Brain pericyte (primary cell): ENCODE measurements at places on chromosomes 12 and 14.

- no peak for DNase-seq
Measured at GRCh38 chr12:75478116-75478794, 2.3 kb upstream of the GLIPR1 start.

GRCh38 chr12:46503637-46504175 lies 131.1 kb upstream of the SLC38A2 start:
- DNase-seq = no peak

- DNase-seq = no peak
Measured at GRCh38 chr12:56188131-56188777, 1.0 kb downstream of the SMARCC2 start.

DNA sequence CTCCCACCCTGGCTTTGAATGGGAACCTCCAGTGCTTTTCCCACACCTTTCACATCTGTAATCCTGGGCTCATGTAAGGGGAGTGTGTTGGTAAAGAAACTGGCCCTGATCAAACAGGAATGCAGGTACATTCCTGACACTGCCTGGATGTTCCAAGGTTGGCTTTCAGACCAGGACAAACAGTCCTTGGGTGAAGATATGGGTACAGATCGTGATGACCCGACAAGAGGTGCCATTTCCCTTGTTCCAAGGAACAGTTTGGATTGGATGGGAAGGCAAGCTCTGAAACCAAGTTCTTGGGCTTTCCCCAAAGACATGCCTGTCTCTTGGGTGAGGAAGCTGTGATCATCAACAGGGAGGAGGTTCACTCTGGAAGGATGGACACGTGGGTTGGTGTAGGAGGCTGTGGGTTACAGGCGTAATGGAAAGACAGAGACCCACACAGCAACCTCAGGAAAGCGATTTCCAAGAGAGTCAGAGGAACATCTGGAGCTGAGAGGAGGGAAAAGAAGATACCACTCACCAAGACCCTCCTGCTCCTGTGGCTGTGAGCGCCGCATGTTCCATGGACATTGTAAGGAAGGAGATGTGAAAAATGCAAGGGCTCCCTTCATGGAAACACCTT lies 26.4 kb downstream of the VDR start:
- no peak for DNase-seq

GRCh38 chr12:122850695-122851350 lies 15.6 kb downstream of the HIP1R start:
- no peak for DNase-seq

DNA sequence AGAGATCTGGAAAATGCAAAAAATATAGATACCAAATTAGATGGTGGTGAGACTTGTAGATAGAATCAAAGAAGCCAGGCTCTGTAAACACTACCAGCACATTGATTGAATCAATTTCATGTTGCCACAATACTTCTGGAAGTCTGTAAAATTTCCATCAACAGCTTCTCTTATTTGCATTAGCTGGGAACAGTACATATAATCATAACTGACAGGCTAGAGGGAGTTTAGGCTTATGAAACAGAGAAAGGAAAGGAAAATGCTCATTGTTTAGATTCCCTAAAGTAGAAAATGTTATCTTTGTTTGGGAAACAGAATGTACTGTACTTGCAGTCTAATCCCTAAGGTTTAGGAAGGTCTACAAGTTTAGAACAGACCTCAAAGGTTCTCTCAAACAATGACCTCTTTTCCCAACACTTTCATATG lies 335.2 kb downstream of the CEP128 start:
- DNase-seq = no peak

DNA sequence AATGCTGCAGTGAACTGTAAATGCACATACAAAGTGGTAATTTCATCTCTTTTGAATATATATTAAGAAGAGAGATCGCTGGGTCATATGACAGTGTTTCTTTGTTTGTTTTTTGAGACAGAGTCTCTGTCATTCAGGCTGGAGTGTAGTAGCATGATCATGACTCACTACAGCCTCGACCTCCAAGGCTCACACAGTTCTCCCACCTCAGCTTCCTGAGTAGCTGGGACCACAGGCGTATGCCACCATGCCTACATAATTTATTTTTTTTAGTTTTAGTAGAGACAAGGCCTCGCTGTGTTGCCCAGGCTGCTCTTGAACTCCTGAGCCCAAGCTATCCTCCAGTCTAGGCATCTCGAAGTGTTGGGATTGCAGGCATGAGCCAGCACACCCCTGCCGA lies 62.4 kb upstream of the ACSS3 start:
- DNase-seq = no peak

GRCh38 chr12:66387117-66387516 lies 84.8 kb downstream of the HELB start:
- DNase-seq = no peak

DNA sequence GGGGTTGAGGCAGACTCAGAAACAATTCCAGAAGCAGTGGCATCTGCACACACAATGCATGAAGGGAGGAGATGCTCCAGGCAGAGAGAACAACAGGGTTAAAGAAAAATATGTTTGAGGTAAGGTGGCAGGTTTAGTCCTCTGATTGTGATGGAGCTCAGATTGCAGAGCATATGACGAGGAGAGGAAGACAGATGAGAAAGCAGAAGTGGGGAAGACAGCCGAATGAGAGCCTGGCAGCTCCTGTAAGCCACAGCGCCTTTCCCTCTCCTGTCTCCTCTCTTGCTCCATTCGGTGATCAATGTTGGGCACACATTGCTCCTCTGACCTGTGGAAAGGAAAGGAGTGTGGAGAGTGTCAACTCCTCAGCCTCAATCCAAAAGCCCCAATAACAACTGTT lies 372.2 kb downstream of the GXYLT1 start:
- DNase-seq = no peak

DNA sequence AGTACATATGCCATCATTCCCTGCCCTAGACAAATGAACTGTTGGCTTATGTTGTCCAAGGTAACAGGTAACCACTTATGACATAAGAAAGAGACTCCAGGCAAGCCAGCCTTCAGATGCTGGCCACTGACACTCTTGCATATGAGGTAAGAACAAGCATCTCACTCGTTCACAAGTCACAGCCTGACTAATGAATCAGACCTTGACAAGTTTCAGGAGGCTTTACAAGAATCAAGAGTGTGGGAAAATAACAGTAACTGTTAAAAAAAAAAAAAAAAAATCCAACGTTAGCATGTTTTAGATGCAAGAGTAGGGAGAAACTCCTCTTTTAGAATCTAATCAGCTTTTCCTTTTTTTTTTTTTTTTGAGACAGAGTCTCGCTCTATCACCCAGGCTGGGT lies 40.7 kb downstream of the ZFYVE1 start:
- no peak for DNase-seq

GRCh38 chr14:105333613-105334364 lies 19.2 kb downstream of the PACS2 start:
- DNase-seq = no peak

- no peak for DNase-seq
Measured at GRCh38 chr12:52248541-52249461, 15.8 kb downstream of the KRT7 start.

- DNase-seq = no peak
Measured at GRCh38 chr12:110585231-110585799, 2.2 kb upstream of the PPTC7 start.

DNA sequence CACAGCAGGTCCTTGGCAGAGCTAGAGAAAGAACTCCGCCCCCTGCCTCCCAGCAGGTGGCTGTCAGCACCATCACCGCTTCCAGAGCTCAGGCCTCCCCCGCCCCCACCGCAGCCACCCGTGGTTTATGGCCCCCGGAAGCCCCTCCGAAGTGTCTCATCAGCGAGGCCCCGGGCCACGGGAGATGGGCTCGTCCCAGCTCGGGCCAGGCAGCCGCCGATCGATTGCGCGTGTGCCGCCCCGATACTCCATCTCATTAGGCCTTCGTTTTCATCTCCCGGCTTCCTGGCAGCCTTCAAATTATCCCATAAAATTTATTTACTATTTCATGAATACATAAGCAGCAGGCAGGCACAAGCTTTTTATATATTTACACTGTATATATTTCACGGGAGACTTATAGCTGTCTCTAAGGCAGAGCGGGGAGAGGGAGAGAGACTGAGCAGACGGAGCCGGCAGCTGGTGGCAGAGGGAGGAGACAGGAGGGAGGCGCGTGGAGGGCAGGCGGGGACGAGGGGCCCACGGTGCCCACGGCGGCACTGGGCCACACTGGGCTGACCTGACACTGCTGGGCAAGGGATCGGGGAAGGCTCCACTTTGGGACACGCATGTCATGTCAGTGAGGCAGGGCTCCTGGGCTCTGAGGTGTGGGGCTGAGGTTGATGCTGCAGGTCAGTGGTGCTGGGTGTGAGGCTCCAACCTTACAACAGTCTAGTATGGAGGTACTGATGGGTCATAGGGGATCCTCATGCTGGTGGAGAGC lies 241.2 kb downstream of the RBM19 start:
- no peak for DNase-seq

GRCh38 chr14:64444984-64445845 lies 20.1 kb upstream of the AKAP5 start:
- DNase-seq = no peak

DNA sequence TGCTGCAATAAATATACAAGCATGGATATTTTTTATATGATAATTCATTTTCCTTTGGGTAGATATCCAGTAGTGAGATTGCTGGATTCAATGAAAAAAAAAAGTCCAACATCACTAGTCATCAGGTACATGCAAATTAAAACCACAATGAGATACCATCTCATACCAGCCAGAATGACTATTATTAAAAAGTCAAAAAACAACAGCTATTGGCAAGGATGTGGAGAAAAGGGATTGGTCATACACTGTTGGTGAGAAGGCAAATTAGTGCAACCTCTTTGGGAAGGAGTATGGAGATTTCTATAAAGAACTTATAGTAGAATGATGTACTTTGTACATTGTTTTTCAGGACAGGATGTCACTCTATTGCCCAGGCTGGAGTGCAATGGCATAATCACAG lies 531.2 kb upstream of the MGAT4C start:
- no peak for DNase-seq

GRCh38 chr12:121026274-121027045 lies 10.2 kb upstream of the C12orf43 start:
- no peak for DNase-seq

DNA sequence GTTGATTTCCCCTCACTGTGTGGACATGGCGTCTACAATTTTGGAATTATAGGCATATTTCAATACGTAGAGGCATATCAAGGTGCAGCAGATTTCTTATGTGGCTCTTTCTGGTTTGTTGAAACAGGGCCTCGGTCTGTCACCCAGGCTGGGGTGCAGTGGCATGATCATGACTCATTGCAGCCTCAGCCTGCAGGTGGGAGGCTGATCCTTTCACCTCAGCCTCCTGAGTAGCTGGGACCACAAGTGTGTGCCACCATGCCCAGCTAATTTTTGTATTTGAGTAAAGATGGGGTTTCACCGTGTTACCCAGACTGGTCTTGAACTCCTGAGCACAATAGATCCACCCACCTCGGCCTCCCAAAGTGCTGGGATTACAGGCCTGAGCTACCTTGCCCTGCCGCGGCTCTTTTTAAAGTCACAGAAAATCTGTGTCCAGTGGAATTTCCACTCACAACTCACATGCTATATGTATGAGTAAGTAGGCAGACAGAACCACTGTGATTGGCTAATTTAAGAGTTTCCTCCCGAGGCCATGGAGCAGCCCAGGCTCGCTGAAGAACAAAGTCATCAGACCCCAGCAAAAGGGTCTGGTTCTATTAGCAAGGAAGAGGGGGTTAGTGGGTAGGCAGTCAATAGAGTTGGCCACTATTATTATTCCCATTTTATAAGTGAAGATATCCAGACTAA lies 9.1 kb downstream of the GNG2 start:
- no peak for DNase-seq

- DNase-seq = no peak
Measured at GRCh38 chr12:27967551-27968054, 4.9 kb downstream of the PTHLH start.

DNA sequence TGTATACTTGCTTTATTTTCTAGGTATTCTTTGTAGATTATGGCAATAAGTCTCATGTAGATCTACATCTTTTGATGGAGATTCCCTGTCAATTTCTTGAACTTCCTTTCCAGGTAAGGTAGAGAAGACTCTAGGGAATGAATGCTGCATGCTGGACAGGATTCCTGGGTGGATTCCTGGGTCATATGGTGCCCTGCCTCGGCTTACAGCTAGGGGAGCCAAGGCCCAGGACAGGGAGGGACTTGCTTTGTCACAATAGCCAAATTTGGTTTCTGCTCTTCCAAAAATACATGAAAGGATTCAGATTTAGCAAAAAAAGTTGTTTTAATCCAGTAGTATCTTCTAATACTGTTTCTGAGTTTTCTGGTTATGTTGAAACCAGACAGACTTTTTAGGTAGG lies 59.5 kb upstream of the ASPG start:
- no peak for DNase-seq

GRCh38 chr12:27015730-27016076 lies 1.5 kb upstream of the TM7SF3 start:
- DNase-seq = no peak

- DNase-seq = no peak
Measured at GRCh38 chr12:24596768-24597388, 352.0 kb downstream of the BCAT1 start.

- no peak for DNase-seq
Measured at GRCh38 chr12:32437095-32437515, 37.7 kb downstream of the FGD4 start.

- no peak for DNase-seq
Measured at GRCh38 chr14:65465584-65465983, 53.1 kb downstream of the FUT8 start.

DNA sequence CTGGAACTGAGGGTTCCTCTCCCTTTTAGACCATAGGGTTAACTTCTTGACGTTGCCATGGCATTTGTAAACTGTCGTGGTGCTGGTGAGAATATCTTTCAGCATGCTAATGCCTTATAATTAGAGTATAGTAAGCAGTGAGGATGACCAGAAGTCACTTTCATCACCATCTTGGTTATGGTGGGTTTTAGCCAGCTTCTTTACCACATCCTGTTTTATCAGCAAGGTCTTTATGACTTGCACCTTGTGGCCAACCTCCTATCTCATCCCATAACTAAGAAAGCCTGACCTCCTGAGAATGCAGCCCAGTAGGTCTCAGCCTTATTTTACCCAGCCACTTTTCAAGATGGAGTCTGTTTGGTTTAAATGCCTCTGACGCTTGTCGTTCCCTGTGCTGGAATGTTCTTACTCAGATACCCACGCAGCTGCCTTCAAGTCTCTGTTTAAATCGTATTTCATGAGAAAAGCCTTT lies 44.2 kb downstream of the BBS10 start:
- DNase-seq = no peak

- no peak for DNase-seq
Measured at GRCh38 chr14:71208702-71209357, 301.6 kb downstream of the PCNX1 start.

DNA sequence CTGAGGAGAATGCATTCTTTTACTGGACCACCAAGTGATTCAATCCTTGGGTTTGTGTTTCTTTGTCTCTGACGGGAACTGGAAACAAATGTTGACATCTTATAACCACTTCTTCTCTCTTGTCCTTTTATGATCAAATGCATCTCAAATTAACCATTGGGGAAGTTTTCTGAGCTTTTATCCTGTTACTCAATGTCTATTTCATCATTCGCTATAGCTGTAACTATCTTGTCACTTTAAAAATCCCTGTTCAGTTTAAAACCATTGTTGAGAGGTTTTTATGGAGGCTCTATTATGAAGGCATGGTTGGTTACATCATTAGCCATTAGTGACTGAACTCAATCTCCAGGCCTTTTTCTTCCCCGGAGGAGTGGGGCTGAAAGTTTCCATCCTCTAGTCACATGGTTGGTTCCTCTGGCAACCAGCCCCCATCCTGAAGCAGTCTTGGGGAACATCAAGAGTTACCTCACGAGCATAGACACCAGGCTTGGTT lies 2.7 kb upstream of the CLEC6A start:
- no peak for DNase-seq

GRCh38 chr12:76804435-76804976 lies 40.6 kb downstream of the ZDHHC17 start:
- DNase-seq = no peak
